Activated CD8-positive, alpha-beta memory T cell treated with anti-CD3 and anti-CD28 coated beads for 1 hour (primary cell): ENCODE measurements at places on chromosomes 16 and 17.

DNA sequence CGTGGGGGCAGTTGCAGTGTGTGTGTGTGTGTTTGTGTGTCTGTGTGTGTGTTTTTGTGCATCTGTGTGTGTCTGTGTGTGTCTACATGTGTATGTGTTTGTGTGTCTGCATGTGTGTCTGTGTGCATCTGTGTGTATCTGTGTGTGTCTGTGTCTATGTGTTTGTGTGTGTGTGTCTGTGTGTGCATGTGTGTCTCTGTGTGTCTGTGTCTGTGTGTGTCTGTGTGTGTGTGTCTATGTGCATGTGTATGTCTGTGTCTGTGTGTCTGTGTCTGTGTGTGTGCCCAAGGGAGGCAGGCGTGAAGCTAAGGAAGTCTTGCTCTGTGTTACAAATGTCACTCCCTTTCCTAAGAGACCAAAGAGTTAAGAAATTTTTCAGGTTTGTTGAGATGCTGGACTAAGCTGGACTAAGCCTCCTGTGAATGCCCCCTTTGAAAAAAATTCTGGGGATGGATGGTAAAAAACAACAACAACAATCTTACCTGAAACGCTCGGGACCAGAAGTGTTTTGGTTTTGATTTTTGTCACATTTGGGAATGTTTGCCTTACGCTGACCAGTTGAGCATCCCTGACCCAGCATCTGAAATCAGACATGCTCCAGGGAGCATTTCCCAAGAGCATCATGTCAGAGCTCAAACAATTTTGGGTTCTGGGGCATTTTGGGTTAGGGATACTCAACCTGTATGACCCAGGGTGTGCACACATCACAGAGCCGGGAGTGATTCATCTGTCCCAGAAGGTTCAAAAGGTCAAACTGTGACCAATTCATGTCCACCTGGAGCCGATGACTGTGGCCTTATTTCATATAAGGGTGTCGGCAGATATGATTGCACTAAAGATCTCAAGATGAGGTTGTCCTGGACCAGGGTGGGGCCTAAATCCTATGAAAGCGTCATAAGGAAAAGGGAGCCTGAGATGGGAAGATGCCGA, 48.6 kb upstream of the ZNF469 start:
- DNase-seq, result no peak

DNA sequence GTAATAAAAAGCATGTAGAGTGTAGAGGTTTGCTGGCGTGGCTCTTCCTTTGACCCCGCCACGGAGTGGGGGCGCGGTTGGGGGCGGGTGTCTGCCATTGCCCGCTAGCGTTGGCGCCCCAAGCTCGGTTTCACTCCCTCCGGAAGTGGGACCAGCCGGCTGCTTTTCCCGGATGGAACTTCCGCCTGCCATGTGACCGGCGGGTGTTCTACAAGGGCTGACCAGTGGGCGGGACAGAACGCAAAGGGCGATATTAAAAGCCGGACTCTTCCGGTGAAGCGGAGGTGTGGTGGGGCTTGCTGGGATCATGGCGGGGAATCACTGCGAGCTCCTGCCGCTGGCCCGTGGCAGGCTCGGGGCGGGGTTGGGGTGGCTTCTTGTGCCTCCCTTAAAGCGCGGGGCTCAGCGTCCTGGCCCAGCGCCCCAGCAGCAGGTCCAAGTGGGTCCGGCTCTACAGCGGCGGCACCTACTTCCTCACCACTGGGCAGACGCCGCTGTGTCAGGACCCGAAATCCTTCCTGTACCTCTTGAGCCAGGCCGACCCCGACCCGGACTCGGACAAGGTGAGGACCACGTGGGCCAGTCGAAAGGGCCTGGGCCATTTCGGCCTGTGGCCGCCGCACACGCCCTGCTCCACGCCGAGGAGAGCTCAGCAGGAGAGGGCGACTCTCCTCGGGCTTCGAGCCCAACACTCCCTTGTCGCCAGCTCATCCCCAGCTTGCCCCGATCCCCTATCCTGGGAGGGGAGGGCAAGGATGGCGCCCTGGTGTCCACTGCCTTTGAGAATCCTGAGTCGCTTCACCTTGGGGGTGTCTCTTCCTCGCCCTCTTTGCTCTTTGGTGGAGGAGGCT, 65.6 kb downstream of the PDPK1 start:
- peak; percentile 59 for DNase-seq

GRCh38 chr16:48321317-48322036, 63.7 kb downstream of the SIAH1 start:
- DNase-seq, result no peak

DNA sequence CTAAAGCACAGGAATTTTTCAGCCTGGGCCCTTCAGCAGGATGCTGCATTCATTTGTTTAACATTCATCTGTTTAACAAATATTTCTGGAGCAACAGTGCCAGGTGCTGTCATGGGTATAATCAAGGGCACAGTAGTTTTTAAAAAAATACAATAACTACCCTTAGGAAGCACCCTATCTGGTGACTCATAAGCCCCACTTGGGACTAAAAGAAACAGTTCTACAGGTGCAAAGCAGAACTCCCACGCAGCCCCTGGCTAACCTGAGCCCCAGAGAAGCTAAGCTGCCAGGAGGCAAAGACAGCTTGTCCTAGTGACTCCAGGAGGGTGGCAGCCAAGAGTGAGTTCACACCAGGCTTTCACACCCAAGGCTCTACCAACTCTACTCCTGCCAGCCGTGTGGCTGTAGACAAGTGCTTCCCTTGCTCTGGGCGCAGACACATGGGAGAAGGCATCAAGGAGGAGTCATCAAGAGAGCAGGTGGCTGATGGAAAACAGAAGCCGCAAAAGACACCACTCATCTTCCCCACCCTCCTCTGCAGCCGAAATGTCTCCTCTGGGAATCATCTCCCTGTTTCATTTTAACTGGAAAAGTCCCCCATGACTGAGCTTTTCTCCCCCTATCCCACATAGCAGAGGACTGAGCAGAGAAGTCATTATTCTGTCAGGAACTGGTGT, 14.4 kb downstream of the CUEDC1 start:
- DNase-seq, result no peak

DNA sequence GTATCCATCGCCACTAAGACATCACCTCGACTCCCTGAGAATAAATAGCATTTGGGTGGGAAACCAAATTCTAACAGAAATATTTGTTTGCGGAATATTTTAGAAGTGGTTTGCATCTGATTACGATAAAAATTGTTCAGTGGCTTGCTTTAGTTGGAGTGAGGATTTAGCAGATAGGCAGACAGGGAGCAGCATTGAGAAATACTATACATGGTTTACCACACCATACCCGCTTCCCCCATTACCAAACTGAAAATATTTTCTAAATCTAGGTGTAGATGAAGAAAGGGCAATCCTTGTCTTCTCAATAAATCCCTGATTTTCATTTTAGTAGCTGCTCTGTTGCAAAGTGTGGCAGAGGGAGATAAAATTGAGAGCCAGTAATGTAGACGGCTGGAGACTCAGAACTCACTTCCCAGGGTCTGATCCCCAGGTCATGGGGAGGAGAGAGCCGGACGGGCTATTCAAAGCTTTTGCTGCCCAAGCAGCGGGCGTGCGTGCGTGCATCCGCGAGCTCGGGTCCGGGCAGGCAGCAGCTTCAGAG, 808 bp upstream of the BAHCC1 start:
- DNase-seq, result no peak

DNA sequence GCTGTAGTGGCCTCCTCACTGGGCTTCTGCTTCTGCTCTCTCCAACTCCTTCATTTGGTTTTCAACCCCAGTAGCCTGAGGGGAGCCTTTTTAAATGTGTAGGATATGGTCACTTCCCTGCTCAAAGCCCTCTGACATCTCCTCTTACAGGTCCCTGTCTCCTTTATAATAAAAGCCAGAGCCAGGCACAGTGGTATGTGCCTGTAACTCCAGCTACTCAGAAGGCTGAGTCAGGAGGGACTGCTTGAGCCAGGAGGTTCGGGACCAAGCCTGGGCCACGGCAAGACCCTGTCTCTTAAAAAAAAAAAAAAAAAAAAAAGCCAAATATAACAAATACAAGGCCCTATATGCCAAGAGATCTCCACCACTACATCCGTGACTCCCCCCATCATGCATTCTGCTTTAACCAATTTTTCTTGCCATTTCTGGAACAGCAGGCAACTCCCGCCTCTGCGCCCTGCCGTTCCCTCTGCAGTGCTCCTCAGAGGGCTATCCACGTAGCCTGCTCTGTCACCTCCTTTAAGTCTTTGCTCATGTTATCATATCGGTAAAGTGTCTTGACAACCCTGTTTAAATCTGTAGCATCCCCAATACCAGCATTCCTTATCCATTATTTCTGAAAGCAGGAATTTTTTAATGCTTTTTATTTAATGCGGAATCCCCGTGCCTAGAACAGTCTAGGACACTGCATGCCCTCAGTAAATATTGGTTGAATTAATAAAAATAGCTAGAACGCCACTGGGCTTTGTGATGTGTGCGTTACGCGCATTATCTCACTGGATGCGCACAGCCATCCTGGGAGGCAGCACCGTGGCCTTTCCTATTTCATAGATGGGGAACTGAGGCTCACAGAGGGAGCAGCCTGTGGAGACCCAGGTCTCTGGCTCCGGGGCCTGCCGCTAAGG, 9.5 kb downstream of the ZNF771 start:
- no peak for DNase-seq

- DNase-seq, result no peak
Measured at GRCh38 chr16:77049577-77049976, 141.4 kb upstream of the MON1B start.

DNA sequence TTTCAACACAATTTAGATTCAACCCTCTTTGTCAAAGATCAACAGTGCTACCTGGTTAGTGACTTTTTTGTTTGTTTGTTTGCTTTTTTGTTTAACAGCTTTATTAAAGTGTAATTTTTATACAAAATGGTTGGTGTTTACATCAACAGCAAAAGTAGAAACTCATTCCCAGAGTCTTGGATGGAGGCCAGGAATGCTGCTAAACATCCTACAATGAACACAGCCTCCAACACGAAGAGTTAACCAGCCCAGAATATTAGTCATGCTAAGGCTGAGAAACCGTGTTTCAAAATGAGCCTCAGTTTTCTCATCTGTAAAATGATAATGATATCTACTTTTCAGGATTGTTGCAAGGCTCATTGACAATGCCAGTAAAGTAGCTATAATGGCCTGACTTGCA, 211.0 kb upstream of the MAF start:
- DNase-seq, result no peak

GRCh38 chr17:67615011-67615561, 102.7 kb upstream of the NOL11 start:
- DNase-seq, result no peak

- DNase-seq, result no peak
Measured at GRCh38 chr17:42271006-42271778, 5.0 kb downstream of the STAT5B start.

GRCh38 chr16:10239640-10240039, 57.4 kb upstream of the GRIN2A start:
- DNase-seq, result no peak

DNA sequence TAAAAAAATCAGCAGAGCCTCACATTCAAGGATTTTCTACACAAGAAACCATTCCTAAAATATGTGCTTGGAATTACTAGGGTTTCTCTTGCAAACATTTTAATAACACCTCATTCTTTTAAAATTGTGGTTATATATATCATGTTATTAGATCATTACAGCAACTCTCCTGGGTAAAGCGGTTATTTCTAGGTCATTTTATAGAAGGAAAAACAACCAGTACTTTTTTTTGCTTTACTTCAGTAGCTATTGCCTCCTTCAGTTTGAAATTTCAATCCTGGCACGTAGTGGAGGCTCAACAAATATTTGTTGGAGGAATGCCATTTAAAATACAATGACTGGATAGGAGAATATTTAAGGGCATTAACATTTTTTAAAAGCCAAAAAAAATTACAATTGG, 220.6 kb downstream of the CDRT15L2 start:
- DNase-seq, result no peak

DNA sequence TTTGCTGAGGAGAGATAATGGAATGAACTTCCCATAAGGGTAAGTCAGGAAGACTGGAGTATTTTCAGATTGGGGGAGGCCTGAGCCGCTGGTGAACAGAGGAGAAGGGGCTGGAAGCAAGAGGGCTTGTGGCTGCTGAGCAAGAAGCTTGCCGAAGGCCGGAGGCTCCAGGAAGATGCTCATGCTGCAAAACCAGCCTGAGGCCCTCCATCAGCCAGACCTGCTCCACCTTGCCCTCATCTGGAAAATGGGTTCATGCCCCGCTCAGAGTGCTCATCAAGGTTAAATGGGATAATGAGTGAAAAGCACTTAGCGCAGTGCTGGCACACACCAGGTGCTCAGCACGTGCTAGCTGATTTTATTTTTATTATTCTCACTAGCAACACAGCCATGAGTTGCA, 5.5 kb upstream of the ASGR1 start:
- no peak for DNase-seq

DNA sequence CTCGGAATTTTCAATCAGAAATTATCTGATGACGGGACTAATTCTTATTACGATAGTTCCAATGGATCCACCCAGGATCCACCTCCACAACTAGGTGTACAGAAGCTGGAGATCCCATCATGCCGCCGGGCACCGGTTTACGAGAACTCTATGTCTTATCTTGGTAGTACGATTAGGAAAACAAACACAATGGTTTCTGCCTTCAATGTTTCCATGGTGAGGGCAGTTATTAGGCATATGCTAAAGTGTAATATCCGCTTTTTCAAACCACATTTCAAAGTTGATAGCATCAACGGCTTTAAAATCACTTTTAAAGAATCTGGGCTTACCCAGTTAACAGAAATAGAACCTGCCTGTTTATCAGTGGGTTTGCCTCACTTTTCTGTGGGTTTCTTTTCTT, 705.7 kb downstream of the MAF start:
- DNase-seq, result no peak

- DNase-seq, result no peak
Measured at GRCh38 chr16:58530179-58530578, 14.9 kb downstream of the SETD6 start.

DNA sequence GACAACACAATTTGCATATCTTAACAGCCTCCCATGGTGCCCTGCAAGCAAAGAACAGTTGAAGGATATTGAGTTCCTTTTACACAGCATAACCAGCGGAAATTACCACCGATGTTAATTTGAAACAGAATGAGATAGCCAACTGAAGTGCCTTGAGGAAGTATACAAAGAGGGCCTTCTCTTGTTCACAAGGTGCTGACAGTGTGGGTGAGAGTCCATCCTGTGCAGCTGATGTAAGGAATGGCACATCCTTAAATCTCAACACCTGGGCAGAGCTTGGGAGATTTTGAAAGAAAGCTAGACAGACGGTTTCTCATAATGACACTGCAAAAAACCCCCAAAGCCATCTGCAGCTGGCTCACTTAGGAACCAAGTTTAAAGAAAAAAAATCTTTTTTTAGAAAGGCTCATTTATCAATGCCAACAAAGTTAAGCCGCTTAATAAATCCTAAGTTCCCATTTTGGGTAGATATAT, 818.6 kb downstream of the KCNJ2 start:
- DNase-seq, result no peak
